ENCODE measurements at places on chromosomes 5 and 9.

GRCh38 chr5:77155179-77155785 lies 55.2 kb upstream of the PDE8B start:
- DNase-seq = no peak

DNA sequence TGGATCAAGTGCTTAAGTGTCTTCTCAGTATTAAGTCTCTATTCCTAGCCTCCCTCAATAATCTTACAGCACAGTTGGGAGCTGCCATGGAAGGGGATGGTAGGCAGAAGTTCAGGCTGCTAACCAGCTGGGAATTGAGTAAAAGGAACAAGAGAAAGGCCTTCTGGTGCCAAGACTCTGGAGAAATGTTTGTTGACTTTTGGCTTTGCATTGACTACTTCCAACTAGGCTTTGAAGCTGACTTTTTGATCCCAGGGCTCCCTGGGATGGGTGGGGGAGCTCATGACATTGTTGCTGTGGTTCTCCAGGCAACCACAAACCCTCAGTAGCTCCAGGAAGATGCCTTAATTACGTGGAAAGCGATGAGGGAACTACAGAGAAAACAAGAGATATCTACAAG lies 85.2 kb upstream of the HTR4 start:
- DNase-seq = no peak

GRCh38 chr9:129399634-129399990 lies 221.3 kb downstream of the C9orf50 start:
- no peak for DNase-seq

DNA sequence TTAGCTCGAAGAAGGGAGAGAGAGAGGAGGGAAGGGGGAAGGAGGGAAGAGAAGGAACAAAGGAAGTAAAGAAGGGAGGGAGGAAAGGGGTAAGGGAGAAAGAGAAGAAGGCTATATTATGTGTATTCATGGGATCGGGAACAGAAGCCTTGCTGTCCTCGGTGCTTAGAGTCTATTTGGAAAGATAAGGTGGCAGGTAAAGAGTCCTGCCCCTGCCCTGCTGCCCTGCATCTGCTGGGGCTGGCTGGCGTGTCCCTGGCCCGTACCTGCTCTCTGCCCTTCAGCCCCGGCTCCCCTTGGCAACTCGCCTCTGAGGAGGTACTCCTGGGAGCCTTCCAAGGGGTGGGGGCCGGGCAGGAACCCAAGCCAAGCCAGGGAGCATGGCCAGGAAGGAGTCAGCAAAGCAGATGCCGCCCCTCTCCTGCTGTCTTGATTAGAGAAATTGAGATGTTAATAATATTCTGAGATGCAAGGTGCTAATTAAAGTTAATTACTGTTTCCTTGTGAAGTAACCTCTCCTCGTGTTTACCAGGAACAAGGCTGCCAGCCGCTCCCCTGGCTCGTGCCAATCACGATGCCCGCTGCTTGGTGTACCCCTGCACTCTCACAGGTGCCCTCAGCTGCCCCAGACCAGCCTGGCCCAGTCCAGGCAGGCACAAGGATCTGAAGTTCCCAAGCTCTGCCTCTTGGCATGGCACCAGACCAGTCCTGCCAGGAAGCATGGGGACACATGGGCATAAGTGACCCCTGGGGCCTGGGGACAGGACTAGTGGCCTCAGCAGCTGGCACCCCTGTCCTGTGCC lies 36.6 kb downstream of the PCDH1 start:
- no peak for DNase-seq

DNA sequence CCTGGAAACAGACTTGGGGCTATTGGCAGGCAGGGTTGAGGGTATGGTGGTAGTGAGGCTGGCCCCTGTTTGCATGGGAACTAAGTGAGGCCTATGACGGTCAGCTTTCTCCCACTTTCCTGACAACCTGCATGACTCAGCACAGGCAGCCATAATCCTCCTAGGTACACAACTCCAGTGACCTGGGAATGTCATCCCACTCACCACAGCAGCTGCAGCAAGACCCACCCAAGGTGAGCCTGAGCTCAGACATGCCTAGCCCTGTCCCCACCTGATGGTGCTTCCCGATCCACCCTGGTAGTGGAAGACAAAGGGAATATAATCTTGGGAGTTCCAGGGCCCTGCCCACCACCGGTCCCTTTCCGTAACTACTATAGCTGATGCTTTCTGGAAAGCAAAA lies 178.7 kb downstream of the NDUFS4 start:
- DNase-seq = no peak

DNA sequence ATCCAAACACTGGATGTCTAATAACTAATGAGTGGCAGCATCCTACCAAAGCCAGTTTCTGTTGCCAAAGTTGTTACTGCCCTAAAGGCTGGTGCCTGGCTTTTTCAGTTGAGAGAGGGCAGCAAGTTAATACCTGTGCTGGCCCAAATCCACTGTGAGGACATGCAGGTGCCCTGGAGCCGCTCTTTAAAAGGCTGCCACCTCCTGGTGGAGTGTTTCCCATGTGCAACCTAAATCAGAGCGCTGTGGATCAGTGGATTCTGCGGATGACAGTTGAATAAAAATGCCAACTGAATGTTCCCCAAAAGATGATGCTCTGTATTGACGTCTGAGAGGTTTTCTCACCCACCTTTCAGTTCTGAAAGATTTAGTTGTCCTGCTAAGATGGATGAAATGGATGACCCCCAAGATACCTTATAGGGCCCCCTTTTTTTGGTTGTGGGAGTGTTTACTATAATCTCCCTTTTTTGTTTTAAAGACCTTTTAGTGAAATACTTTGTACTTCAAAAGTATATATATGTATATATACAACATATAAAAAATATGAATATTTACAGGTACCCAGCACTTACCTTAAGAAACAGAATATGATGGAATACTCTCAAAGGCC lies 146.4 kb downstream of the EGFLAM start:
- DNase-seq = no peak

DNA sequence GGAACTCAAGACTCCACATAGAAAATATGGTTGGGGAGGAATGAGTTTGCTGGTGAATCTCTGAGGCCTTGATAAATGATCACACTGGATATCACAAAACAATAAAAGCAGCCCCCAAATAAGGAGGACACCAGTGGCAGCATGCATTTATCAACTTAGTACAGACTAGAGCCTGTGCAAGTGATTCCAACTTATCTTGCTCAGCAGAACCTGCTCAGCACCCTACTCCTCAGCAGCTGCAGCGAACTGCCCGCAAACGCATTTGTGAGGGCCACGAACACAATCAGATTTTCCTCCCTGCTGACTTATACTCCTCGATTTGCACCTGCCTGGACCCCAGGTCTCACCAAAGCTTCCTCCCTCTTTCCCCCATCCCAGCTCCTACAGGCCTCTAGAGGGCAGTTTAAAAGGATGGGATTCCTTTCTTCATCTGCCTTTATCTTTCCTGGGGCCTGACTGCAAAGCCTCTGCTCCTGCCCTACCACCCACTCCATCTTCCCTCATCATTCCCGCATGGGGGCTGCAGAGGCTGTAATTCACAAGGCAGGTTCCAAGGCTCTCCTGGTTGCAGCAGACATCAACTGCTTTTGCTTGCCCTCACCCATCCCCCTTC lies 41.2 kb downstream of the ANKS6 start:
- no peak for DNase-seq

GRCh38 chr5:176192094-176192721 lies 46.0 kb upstream of the SIMC1 start:
- no peak for DNase-seq

GRCh38 chr5:14745753-14746152 lies 81.2 kb downstream of the OTULIN start:
- no peak for DNase-seq

DNA sequence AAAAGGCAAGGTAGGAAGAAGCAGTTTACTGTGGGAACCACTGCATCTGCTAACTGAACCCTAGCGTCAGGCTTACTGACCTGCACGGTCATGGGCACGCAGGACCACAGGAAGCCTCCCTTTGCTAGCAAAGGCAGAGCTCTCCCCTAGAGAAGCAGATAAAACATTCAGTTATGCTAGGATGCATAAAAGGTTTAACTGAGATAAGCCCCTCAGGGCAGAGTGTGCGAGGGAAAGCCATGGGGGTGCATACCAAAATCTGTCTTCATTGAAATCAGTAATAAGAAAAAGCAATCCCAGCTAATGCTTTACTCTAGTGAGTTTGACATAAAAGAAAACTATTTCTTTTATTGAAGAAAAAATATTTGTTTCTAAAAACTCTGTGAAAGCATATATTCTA lies 2403.7 kb upstream of the C9orf72 start:
- no peak for DNase-seq

- no peak for DNase-seq
Measured at GRCh38 chr5:181042722-181043121, 2.7 kb downstream of the BTNL9 start.
